CD4-positive, alpha-beta T cell treated with Interleukin-4 for 4 hours (primary cell): ENCODE measurements at places on chromosomes 4 and X.

DNA sequence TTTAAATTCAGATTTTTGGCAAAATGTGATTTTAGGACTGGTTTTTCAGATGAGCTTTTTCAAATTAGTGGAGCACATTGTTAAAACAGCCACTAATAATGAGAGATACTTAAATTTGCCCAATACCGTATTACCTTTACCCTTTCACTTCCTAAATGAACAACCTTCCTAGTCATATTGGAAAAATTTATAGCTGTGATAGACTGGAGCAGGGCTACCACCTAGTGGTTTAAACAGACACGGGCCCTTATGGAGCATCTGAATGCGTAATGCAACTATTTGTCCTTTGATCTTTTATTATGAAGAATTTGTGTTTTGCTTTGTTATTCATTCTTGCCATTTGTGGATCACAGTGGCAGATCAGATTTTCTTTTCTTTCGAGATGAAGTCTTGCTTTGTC is 72.7 kb downstream of the KDM6A start:
- no peak for DNase-seq

DNA sequence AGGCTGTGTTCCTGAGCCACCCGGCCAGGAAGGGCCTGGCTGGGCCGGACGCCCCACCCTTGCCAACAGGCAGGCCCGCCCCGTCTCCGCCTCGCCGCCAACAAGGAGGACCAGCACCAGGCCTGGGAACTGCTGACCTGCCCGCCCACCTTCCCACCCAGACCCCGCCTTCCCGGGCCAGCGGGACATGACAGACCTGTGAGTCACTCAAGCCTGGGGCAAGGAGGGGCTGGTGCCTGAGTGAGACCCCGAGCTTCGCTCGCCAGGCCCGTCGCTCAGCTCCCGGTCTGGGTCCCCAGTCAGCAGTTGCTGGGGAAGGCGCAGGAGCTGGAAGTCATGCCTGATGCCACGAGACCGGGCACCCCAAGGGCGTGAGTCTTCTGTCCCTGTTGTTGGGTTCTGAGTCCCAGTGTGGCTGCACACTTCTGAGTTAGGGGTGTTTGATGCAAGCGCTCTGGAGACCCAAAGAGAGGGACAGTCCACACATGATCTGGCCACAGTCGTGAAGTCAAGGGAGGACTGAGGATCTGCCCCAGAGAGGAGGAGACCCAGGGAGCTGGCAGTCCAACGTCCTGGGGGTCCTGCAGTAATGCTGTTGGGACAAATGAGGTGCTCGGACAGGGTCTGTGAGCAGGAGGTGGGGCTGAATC is at the start of gene DNASE1L1:
Gene DNASE1L1 (minus strand): TSS at position 33 of the 650 bp plus-strand sequence. CDS start 3,686 bp downstream, outside the sequence.
- DNase-seq, result peak; percentile 11

DNA sequence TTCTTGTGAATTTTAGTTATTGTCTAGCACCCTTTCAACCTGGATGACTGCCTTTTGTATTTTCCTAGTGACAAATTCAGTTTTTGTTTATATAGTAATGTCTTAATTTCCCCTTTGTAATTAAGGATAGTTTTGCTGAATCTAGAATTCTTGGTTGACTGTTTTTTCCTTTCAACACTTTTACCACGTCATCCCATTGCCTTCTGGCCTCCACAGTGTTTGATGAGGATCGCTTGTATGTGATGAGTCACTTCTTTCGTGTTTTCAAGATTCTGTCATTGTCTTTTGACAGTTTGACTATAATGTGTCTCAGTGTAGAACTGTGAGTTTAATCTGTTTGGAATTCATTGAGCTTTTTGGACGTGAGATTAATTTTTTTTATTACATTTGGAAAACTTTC is 30.1 kb downstream of the KDM6A start:
- DNase-seq, result peak; percentile 18

DNA sequence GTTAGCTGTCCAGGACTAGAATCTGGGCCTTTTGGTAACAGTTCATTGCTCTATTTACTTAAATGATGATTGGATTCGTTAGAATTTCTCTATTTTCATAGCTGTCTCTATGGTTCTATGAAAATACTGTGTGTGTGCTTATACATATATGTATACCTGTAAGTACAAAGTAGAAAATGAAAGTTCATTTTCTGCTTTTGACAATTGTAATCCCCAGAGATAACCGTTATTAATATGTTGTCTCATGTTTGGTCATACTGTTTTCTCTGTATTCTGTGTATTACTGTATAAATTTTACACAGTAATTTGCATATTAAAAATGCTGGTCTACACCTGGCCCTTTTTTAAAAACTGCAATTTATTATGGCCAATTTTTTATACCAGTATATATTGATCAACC is 55.4 kb downstream of the CLCN3 start:
- no peak for DNase-seq

DNA sequence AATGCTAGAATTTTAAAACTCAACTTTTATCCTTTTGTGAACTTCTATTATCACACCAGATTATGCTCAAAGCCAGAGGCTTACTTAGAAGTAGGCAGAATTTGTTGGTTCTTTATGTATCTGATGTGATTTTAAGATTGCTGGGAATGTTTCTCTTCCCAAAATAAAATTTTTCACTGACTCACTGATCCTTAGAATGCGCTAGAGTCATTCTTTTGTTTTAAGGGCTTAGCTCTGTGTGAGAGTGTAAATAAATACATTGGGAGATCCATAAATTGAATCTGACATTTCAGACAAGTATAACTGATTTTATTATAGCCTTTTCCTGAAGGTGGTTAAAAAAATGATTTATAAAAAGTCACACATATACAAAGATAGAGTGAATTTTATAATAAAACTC is 101.3 kb downstream of the LARP1B start:
- no peak for DNase-seq

- no peak for DNase-seq
These were observed 166.8 kb downstream of the SHROOM3 start for GRCh38 chr4:76601791-76602190.
